ENCODE measurements at places on chromosomes 13 and 19.

- DNase-seq: no peak
Observed at GRCh38 chr19:42228641-42229040, 8.5 kb downstream of the ZNF526 start.

DNA sequence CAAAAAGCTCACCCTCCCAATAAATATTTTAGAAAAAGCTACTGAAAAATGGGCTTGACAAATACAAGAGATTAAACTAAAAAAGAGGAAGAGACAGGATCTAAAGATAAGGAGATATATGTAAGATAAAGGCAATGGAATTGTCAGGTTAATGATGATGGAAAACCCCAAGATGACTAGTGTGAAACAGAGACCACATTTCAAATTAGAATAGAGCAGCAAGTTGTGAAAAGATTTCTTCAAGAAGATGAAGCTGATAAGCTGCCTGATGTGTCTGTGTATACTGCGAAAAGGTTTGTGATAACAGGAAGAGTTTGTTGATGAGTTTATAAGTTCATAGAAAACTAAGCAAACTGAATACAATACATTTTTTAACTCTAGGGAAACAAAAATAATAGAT, 840.1 kb upstream of the SLITRK5 start:
- no peak for DNase-seq

- DNase-seq: no peak
Observed at GRCh38 chr13:89514534-89515312, 1832.8 kb upstream of the MIR17HG start.

DNA sequence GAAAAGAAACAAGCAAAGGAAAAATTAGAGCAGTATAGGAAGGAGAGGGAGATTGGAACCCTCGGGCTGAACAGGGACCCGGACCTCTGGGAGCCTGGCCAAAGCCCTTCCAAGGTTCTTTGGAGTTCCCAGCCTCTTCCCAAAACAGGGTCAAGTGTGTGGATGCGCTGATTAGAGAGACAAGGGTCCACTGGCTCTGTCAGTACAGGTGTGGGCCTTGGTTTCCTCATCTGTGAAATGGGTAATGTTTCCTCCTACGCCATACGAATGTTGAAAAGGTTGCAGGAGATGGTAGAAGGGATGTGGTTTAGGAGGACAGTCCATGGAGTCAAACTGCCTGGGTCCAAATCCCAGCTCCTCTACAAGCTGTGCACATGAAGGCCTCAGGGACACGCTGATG, 2.1 kb upstream of the SYCN start:
- no peak for DNase-seq

- DNase-seq: no peak
Observed at GRCh38 chr13:110407021-110407420, 99.9 kb downstream of the COL4A2 start.

- no peak for DNase-seq
Observed at GRCh38 chr19:49165865-49166301, 8.3 kb downstream of the TRPM4 start.

GRCh38 chr13:101360525-101360924, 55.8 kb downstream of the NALCN start:
- DNase-seq: no peak

DNA sequence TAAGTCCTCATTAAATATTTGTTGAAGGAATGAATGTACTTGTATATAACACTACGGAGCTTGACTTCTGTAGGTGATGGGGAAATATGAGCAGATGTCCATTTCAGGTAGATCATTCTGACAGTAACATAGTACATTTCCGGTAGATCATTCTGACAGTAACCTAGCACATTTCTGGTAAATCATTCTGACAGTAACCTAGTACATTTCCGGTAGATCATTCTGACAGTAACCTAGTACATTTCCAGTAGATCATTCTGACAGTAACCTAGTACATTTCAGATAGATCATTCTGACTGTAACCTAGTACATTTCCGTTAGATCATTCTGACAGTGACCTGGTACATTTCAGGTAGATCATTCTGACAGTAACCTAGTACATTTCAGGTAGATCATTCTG, 2.5 kb downstream of the PHF11 start:
- no peak for DNase-seq

- DNase-seq: no peak
Observed at GRCh38 chr19:5122121-5122400, 153.1 kb downstream of the KDM4B start.

GRCh38 chr13:95444006-95444730, 108.4 kb upstream of the CLDN10 start:
- DNase-seq: no peak

DNA sequence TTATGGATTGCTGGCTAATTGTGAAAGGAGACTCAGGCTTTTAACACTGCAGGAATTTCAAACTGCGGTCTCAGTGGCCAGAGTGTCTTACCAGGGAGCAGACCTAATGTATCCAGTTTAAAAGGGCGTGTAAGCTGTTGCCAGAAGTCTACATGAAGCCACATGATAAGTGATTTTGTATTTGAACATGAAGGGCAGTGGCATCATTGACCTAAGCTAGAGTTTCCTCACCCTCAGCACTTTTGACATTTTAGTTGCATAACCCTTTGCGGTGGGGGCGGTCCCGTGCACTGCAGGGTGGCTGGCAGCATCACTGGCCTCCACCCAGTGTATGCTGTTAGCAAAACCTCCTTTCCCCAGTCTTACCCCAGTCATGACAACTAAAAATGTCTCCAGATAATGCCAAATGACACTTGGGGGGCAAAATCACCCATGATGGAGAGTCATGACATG, 23.7 kb upstream of the GPR18 start:
- no peak for DNase-seq

- DNase-seq: no peak
Observed at GRCh38 chr19:35322014-35322413, 7.0 kb upstream of the CD22 start.
